Stimulated activated CD8-positive, alpha-beta memory T cell treated with anti-CD3 and anti-CD28 coated beads, Interleukin-7, amount 100 ng/mL, for 24 hours (primary cell): ENCODE measurements at places on chromosomes 1 and 21.

- no peak for DNase-seq
Measured at GRCh38 chr1:7767176-7767575, 3.9 kb upstream of the VAMP3 start.

- DNase-seq: no peak
Measured at GRCh38 chr1:84603223-84603622, 29.0 kb upstream of the CTBS start.

GRCh38 chr1:180258290-180258689, 28.2 kb downstream of the LHX4 start:
- no peak for DNase-seq

DNA sequence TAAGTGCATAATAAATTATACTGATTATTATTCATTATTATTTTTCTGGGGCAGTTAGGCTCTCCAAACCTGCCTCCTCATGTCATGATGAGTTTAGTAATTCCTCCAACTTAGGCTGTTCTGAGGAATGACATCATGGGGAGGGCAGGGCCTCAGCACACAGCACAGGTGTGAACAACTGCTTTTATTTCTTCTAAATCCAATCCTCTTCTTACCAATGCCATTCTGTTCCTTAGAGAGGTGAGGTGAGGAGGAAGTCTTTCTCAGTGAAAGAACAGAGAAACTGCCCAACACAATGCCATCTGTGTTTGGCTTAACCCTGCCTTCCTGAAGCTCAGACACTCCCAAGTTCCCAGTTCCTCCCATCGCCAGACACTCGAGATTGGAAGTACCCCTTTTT, 45.4 kb upstream of the WASF2 start:
- DNase-seq: no peak

DNA sequence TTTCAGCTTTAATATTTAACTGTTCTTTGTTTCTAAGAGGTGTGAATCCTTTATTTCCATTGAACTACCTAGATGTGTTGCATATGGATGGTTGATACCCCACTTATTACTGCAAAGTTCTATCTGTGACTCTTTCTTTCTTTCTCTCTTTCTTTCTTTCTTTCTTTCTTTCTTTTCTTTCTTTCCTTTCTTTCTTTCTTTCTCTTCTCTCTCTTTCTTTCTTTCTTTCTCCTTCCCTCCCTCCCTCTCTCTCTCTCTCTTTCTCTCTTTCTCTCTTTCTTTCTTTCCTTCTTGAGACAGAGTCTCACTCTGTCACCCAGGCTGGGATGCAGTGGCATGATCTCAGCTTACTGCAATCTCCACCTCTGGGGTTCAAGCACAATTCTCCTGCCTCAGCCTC, 34.1 kb downstream of the GABPB2 start:
- no peak for DNase-seq

GRCh38 chr1:201128962-201129361, 2.0 kb upstream of the ASCL5 start:
- no peak for DNase-seq

GRCh38 chr1:88740784-88741183, 56.7 kb downstream of the PKN2 start:
- DNase-seq: no peak

DNA sequence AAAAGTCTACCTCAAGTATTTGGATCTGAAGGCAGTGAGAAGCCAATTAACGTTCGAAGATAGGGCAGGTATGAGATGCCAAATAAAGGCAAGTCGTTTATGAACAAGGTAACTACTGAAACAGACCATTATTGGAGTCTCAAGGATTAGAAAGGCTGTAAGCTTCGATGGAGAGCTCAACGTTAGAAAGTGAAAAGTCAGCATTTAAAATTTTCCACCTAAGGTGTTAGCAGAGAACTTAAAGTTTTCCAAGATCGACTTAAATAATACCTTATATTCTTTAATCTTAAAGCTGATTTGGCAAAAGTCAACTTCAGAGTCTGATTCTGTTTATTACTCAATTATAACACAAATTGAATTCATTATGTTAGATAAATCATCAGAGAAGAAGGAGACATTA, 28.1 kb downstream of the CLDN17 start:
- DNase-seq: no peak

- DNase-seq: no peak
Measured at GRCh38 chr1:55382806-55383305, 167.7 kb upstream of the USP24 start.

GRCh38 chr1:203462878-203463277, 12.7 kb upstream of the PRELP start:
- no peak for DNase-seq

- no peak for DNase-seq
Measured at GRCh38 chr1:11643782-11644181, 10.4 kb downstream of the FBXO2 start.

DNA sequence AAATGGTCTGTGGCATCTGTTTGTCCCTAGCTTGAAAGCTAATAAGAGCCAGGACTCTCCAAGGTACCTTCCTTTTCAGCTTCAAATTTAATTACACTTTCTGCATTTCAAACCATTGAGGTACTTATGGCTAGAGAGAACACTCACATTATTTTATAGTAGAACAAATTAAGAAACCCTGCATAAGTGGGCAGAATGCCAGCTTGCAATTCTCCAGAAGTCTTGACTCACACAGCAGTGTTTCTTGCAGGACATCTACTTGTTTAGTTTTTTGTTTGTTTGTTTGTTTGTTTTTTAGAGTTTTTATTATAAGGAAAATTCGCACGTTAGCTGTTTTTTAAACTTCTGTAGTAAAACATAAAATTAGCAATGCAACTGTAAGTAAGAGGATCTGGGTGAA, 397.2 kb downstream of the NEGR1 start:
- DNase-seq: no peak

- no peak for DNase-seq
Measured at GRCh38 chr1:1144122-1144842, 28.4 kb upstream of the C1orf159 start.

GRCh38 chr1:75954586-75954985, 22.4 kb upstream of the ASB17 start:
- no peak for DNase-seq
